Liver (tissue), 10 donors: ENCODE measurements at places on chromosomes 4 and X. TPM values are rescaled to one million over a fixed set of nuclear protein-coding genes. Genes with fewer than 3 reads are reported as not detected.

- no peak for DNase-seq
Measured at GRCh38 chr4:138488533-138488932, 246.4 kb upstream of the SLC7A11 start.

DNA sequence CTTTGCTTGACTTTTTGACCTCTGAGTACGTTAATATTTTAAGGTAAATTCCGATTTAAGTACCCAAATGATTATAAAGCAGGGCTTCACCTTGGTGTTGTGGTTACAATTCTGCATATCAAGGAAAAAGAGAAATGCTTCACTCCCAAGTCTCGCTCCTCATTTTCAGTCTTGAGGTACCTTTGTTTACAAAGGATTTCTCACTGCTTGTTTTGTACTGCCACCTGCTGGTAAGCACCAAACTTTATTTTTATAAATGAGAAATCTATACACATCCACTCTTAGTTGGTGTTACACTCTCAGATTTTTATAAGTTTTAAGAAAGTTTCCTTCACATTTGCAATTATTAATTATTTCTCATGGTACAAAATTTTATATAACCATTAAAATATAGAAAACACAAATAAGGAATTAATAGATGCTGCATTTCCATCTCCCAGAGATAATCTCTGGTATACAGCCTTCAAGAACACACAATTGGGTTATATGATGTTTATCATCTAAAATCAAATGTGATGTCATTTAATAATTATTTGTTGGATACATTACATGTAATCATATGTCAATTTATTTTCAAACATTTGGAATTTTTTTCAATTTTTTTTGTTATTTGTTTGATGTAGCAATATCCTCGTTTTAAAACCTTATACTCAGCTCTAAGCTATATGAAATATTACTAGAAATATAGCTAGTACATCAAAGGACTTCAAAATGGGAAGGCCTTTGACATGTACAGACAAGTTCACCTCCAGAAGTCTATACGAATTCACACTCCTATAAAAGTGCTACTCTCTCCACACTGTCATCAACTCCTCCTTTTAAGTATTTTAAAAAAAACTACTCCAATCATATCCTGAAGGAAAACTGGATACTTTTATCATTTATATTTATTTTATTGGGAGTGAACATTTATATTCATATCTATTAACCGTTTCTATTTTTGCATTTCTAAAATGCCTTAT, 179.9 kb downstream of the KCNIP4 start:
- DNase-seq, result no peak

DNA sequence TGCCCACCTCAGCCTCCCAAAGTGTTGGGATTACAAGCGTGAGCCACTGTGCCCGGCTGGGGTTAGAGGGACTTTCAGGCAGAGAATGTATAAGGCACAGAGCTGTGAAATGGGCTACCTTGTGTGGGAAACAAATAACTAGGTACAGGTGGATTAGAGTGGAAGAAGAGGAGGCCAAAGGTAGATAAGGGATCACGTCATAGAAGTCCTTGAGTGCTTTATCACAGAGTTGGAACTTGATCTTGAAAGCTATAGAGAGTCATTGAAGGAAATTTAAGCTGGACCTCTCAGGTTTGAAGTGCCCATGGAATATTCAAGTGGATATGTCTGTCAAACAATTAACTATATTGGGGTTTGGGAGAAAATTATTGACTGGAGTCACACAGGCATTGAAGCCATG, 8.4 kb downstream of the N4BP2 start:
- DNase-seq, result no peak

DNA sequence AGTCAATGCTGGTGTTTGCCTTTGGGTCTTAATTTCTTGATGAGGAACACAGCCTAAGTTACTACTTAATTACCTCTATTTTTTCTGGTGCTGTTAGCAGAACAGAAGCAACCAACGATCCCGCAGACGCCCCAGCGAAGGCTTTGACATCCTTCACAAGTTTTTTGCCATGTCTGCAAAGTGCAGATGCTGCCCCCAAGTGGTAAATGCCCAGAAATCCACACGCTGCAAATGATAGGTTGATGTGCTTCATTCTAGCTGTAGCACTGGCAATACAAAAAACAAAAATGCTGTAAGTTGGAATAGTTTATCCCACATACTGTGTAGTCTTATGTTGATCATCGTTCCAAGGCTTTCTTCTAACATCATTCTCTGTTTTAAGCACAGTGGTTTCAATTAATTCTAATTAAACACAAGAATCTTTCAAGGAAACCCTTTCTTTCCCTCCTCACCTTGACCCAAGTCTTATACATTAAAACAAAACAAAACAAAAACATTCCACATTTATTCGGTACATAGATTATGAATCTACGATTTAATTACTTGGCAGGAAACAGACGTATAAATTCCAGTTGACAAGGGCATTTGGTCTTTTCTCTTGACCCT, 1.2 kb downstream of the PNPLA4 start:
- DNase-seq, result peak; percentile 39

AFF1 gene
- 7.2 TPM for polyA plus RNA-seq

GABRB1 gene
- polyA plus RNA-seq, result not detected
